Right ventricle myocardium superior (tissue), 1 donor: ENCODE measurements at places on chromosomes 11 and 22. TPM values are rescaled to one million over a fixed set of nuclear protein-coding genes. Genes with fewer than 3 reads are reported as not detected.

Gene SHANK3
- total RNA-seq, result 19.3 TPM

Gene KRTAP5-11
- not detected for total RNA-seq

Gene SNX32
- total RNA-seq, result not detected

Gene OR5A1
- total RNA-seq, result not detected

Gene SMARCB1
- 46.6 TPM for total RNA-seq

Gene PNPLA5
- total RNA-seq, result not detected

Gene ALDH3B1
- 4.4 TPM for total RNA-seq

Gene DBX1
- total RNA-seq, result not detected

Gene BSX
- not detected for total RNA-seq

Gene CYP2D6
- total RNA-seq, result not detected

Gene PARVA
- 61.2 TPM for total RNA-seq

Gene ALDH3B2
- not detected for total RNA-seq

Gene GSTT2
- 0.62 TPM for total RNA-seq

Gene MALAT1
- 5,573 TPM for total RNA-seq

Gene SLC6A5
- not detected for total RNA-seq
